ENCODE measurements at places on chromosomes 16 and 17. TPM values are rescaled to one million over a fixed set of nuclear protein-coding genes. Genes with fewer than 3 reads are reported as not detected.

- peaks cover 2% of the 10 kb centered on the region for H3K4me1 ChIP-seq
- DNase-seq, result peak; percentile 13
- peaks cover 73% of the 10 kb centered on the region for H3K36me3 ChIP-seq
- no peak overlapping the region for H3K4me3 ChIP-seq
These were observed 16.9 kb upstream of the CYTH1 start for GRCh38 chr17:78798695-78799559.

- no peaks in the 10 kb centered on the region for H3K27me3 ChIP-seq
- no peaks in the 10 kb centered on the region for H3K36me3 ChIP-seq
- H3K27ac ChIP-seq, result no peak overlapping the region
- no peak overlapping the region for H3K4me3 ChIP-seq
- H3K4me1 ChIP-seq, result peaks cover 41% of the 10 kb centered on the region
These were observed 82.3 kb upstream of the ZNF469 start for GRCh38 chr16:88300463-88300835.

DNA sequence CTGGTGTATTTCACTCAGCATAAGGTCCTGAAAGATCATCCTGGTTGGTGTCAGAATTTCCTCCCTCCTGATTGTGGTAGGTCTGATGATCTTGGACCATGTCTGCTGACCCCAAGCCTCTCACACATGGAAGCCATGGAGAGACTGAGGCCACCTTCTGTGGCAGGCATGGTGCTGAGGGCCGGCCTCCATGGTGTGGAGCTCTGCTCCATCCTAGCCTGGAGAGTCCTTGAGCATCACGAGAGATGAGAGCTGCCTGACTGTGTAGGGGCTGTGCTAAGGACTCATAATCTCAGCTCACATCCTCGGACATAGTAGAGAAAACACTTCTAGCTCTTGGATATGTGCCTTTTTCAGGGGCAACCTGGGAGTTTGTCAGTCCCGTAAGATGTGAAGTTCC, 40.6 kb downstream of the MPRIP start:
- no peak for DNase-seq
- H3K27ac ChIP-seq, result no peak overlapping the region
- H3K27me3 ChIP-seq, result no peaks in the 10 kb centered on the region
- peaks cover 34% of the 10 kb centered on the region for H3K36me3 ChIP-seq
- H3K4me3 ChIP-seq, result no peak overlapping the region
- H3K4me1 ChIP-seq, result peaks cover 5% of the 10 kb centered on the region

DNA sequence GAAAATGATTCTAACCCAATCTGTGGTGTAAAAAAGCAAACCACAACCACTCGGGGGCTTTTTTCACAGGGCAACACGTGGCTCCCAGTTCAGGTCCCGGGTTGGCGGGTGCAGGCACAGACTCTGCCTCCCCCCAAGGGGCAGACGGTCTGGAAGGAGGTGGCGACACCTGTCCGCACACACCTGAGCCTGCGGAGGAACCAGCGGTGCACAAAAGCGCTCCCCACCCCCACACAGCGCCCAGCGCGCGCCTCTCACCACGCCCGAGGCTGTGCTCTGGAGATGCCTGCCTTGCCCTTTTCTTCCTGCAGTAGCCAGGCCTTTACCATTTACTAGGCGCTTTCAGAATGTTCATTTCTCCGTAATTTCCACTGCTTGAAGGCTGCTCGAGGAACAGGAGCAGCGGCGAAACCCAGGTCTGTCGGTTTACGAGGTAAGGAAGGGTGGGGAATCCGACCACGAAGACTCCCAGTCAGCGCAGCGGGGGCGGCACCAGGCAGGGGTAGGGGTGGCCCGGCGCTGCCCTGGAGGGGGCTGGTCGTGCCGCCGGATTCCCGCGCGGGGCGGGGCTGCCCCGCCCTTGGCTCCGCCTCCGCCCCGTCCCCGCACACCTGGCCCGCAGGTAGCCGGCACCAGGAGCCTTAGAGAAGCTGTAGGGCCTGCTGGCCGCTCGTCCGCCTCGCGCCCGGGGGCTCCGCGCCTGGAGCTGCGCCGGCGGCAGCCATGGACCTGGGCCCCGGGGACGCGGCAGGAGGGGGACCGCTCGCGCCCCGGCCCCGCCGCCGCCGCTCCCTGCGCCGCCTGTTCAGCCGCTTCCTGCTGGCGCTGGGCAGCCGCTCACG, at the start of gene USP43:
Gene USP43, plus strand, starts transcription at position 608 of the 842 bp plus-strand sequence. Its CDS starts 116 bp downstream, at position 724.
- H3K27me3 ChIP-seq, result peaks cover 10% of the 10 kb centered on the region
- H3K4me3 ChIP-seq, result no peak within 1 kb of the TSS
- no peaks in the 10 kb centered on the region for H3K36me3 ChIP-seq
- H3K4me1 ChIP-seq, result no peaks in the 10 kb centered on the region
- DNase-seq, result no peak

DNA sequence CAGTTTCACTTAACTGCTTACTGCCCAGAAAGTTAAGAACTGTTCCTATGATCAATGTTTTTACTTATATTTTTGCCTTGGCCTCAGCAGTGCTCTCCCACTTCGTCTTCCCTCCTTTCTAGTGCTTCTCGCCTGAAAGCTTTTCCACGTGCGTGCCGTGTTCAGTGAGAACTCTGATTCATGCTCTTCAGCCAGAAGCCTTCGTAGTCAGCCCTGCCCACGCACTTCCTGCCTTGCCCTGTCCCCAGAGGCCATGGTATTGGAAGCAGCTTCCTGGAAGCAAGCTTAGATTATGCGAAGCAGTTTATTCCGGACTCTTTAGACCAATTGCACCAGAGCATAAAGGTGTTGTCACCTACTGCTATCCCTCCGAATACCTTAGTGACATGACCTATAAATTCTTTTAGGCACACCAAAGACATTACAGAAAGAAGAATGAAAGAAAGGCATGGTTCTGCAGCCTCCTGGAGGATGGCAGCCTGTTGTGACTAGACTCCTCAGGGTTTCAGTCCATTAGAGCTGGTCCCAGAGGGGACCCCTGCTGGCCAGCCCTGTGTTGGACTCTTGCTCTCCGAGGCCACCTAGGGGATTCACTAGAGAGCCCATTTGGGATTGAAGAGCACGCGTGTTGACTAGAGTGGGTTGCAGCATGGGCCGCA, 105.2 kb downstream of the RPTOR start:
- peaks cover 20% of the 10 kb centered on the region for H3K4me1 ChIP-seq
- peak; percentile 92 for DNase-seq
- no peaks in the 10 kb centered on the region for H3K36me3 ChIP-seq
- peak overlapping the region; percentile 4 for H3K27ac ChIP-seq
- H3K4me3 ChIP-seq, result no peak overlapping the region

- peaks cover 7% of the 10 kb centered on the region for H3K4me1 ChIP-seq
- no peak overlapping the region for H3K4me3 ChIP-seq
- no peaks in the 10 kb centered on the region for H3K27me3 ChIP-seq
- H3K36me3 ChIP-seq, result peaks cover 3% of the 10 kb centered on the region
These were observed 213.6 kb downstream of the PRKCA start for GRCh38 chr17:66515974-66516373.

- no peaks in the 10 kb centered on the region for H3K36me3 ChIP-seq
- H3K27me3 ChIP-seq, result peaks cover 16% of the 10 kb centered on the region
These were observed 603.4 kb upstream of the CDH11 start for GRCh38 chr16:65725156-65725845.

DNA sequence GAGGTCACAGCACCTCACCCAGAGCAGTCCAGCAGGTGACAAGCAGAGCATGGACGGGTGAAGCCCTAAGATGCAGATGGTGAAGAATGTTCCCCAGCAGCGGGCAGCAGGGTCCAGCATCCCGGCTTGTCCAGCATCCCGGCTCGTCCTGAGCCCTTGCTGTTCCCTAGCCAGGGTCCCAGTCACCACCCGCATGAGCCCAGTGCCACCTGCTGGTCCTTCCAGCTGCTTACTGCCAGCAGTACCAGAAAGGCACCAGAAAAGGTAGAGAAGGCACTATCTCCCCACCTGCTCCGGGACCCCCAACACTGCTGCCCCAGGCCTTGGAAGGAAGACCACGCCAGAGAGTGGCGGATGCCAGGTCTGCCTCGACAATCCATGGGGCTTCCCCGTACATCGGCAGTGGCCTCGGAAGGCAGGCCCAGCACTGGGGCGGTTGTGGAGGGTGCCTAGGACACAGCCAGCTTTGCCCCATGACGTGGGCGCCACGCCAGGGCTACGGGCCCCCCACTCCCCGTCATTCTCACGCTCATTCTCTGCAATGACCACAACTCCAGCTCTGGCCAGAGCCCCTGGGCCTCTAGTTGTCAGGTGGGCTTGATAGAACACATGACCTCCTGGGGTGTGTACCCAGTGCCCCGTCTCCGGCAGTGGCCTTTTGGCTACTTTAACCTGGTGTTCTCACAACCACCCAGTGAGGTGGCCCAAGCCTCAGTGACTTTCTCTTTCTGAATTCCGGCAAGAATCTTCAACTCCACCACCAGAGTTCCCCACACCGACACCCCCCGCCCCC, 1.4 kb downstream of the CENPX start:
- H3K4me1 ChIP-seq, result peaks cover 13% of the 10 kb centered on the region
- peaks cover 6% of the 10 kb centered on the region for H3K36me3 ChIP-seq
- H3K27ac ChIP-seq, result no peak overlapping the region
- DNase-seq, result peak; percentile 75
- H3K27me3 ChIP-seq, result no peaks in the 10 kb centered on the region

DNA sequence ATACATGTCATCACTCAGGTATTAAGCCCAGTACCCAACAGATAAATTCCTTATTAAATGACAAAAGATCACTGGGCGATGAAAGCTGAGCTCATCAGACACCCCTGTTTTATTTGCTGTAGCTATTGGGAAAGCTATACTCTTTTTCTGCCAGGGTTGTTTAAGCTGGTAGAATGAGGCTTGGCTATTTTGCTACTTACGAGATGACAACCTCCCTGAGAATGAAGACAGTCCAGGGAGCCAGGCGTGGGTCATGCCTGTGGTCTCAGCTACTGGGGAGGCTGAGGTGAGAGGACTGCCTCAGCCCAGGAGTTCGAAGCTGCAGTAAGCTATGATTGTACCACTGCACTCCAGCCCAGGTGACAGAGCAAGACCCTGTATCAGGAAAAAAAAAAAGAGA, 4.3 kb upstream of the SH2B1 start:
- no peak for DNase-seq
- H3K27ac ChIP-seq, result no peak overlapping the region
- no peaks in the 10 kb centered on the region for H3K27me3 ChIP-seq
- H3K36me3 ChIP-seq, result no peaks in the 10 kb centered on the region
- no peak overlapping the region for H3K4me3 ChIP-seq

GRCh38 chr16:48820379-48820778, 210.4 kb upstream of the N4BP1 start:
- no peak overlapping the region for H3K27ac ChIP-seq
- no peaks in the 10 kb centered on the region for H3K27me3 ChIP-seq
- H3K4me1 ChIP-seq, result no peaks in the 10 kb centered on the region
- DNase-seq, result no peak

GRCh38 chr17:21549107-21549687, 143.1 kb upstream of the KCNJ18 start:
- peak overlapping the region; percentile 62 for H3K27ac ChIP-seq
- peak; percentile 83 for DNase-seq
- H3K36me3 ChIP-seq, result peaks cover 17% of the 10 kb centered on the region
- peaks cover 11% of the 10 kb centered on the region for H3K4me1 ChIP-seq
- H3K27me3 ChIP-seq, result no peaks in the 10 kb centered on the region

DNA sequence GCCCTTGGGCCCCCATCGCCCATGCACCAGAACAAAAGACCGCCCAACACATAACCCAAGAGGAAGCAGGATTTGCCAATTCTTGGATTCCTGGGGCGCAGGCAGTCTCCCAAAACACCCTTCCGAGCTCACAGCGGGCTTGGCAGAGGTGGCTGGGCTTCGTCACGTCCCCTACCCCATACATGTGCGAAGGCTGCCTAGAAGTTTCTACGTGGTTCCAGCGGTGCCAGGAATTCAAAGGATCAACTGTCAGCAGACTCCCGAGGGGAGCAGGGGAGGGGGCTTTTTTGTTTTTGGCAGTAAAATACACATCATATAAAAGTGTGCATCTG, 80.8 kb upstream of the PLCG2 start:
- no peaks in the 10 kb centered on the region for H3K27me3 ChIP-seq
- H3K27ac ChIP-seq, result no peak overlapping the region
- H3K4me1 ChIP-seq, result peaks cover 14% of the 10 kb centered on the region
- no peak for DNase-seq
- no peak overlapping the region for H3K4me3 ChIP-seq
- peaks cover 28% of the 10 kb centered on the region for H3K36me3 ChIP-seq

- H3K4me3 ChIP-seq, result no peak overlapping the region
- no peak overlapping the region for H3K27ac ChIP-seq
- DNase-seq, result no peak
- no peaks in the 10 kb centered on the region for H3K36me3 ChIP-seq
- H3K27me3 ChIP-seq, result no peaks in the 10 kb centered on the region
- H3K4me1 ChIP-seq, result peaks cover 3% of the 10 kb centered on the region
These were observed 8.3 kb downstream of the TEX2 start for GRCh38 chr17:64254755-64255154.

GRCh38 chr16:3143598-3144320, 8.9 kb downstream of the ZNF213 start:
- peaks cover 3% of the 10 kb centered on the region for H3K4me1 ChIP-seq
- H3K27me3 ChIP-seq, result no peaks in the 10 kb centered on the region
- H3K36me3 ChIP-seq, result peaks cover 18% of the 10 kb centered on the region
- H3K4me3 ChIP-seq, result no peak overlapping the region

GRCh38 chr16:52629296-52629695, 82.4 kb upstream of the TOX3 start:
- no peak overlapping the region for H3K27ac ChIP-seq
- DNase-seq, result no peak
- H3K27me3 ChIP-seq, result no peaks in the 10 kb centered on the region

GRCh38 chr16:88337021-88337420, 45.7 kb upstream of the ZNF469 start:
- H3K4me3 ChIP-seq, result no peak overlapping the region
- H3K27me3 ChIP-seq, result no peaks in the 10 kb centered on the region
- no peak overlapping the region for H3K27ac ChIP-seq
- peak; percentile 10 for DNase-seq

- no peak overlapping the region for H3K27ac ChIP-seq
- no peaks in the 10 kb centered on the region for H3K36me3 ChIP-seq
- no peaks in the 10 kb centered on the region for H3K27me3 ChIP-seq
- DNase-seq, result no peak
- H3K4me3 ChIP-seq, result no peak overlapping the region
These were observed 4.4 kb upstream of the ZNF469 start for GRCh38 chr16:88378401-88378800.

GRCh38 chr17:77116371-77116860, 24.4 kb upstream of the SEC14L1 start:
- no peak overlapping the region for H3K4me3 ChIP-seq
- no peak for DNase-seq
- no peaks in the 10 kb centered on the region for H3K36me3 ChIP-seq
- H3K27me3 ChIP-seq, result no peaks in the 10 kb centered on the region

GRCh38 chr16:9060225-9060624, 31.2 kb upstream of the HAPSTR1 start:
- no peaks in the 10 kb centered on the region for H3K27me3 ChIP-seq
- H3K36me3 ChIP-seq, result no peaks in the 10 kb centered on the region
- no peak overlapping the region for H3K27ac ChIP-seq
- no peak for DNase-seq
- H3K4me3 ChIP-seq, result no peak overlapping the region

Gene KRTAP2-1
- total RNA-seq, result not detected

Gene AOC2
- 0.36 TPM for total RNA-seq

Gene NF1
- 48.3 TPM for total RNA-seq

Gene RAMP2
- total RNA-seq, result 0.28 TPM

Gene SSH2
- 10.3 TPM for total RNA-seq

Gene SLFN12L
- under 0.01 TPM for total RNA-seq

Gene PRSS27
- total RNA-seq, result under 0.01 TPM

Gene GPR142
- total RNA-seq, result not detected

Gene TNFSF12
- 2.7 TPM for total RNA-seq

Gene KRT25
- not detected for total RNA-seq

Gene MT1A
- not detected for total RNA-seq

Gene MT1H
- total RNA-seq, result not detected

Gene FBRS
- total RNA-seq, result 2.0 TPM

Gene HS3ST2
- not detected for total RNA-seq

Measured in IMR-90 (cell line).